Stimulated activated CD8-positive, alpha-beta memory T cell treated with anti-CD3 and anti-CD28 coated beads, Interleukin-4, amount 100 ng/mL, for 1 hour (primary cell): ENCODE measurements at places on chromosomes 11 and 22.

GRCh38 chr22:37521236-37521739, 2.1 kb upstream of the CARD10 start:
- no peak for DNase-seq

DNA sequence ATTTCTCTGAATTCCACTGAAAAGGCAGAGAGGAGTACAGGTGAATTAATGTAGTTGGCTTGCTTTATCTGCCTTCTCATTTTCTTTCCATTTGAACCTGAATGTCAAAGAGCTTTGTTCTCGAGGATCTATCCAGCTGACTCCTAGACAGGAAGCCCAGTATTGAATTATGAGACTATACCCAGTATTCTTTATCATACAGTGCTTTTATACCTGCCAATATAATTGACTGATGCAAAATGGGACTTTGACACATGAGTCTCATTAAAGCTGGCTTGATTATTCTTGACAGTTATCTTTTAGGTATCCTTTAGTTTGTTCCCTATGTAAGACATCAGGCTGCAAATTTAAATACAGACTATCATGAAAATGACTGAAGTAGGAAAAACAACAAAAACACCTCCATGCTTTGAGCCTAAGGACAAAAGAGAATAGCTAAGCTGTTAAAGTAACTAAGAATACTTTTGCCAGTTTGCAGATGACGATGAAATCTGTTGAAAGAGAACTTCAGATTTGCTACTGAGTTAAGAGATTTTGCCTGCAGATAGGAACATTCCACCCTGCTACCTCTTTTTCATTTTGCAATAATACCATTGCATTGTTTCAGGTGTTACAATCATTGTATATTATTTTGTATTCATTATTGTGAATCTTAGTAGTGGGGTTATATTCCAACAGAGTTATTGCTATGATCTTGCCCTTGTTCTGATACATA, 117.1 kb downstream of the ENTHD1 start:
- no peak for DNase-seq

DNA sequence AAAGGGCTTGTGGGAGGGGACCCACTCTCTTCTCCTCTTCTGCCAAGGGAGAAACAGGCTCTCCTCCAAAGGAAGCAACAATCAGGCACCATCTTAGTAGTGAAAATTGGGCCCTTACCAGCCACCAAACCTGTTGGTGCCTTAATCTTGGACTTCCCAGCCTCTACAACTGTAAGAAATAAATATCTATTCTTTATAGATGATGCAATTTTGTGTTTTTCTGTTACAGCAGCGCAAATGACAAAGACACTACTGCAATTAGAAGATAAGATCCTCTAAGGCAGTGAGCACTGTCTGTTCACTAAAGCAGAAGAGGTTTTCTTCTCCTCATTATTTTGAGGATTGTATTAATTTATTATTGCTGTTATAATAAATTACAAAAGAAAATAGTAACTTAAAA, 691.4 kb upstream of the CCDC179 start:
- no peak for DNase-seq

GRCh38 chr22:37626144-37626543, 13.3 kb upstream of the SH3BP1 start:
- no peak for DNase-seq

DNA sequence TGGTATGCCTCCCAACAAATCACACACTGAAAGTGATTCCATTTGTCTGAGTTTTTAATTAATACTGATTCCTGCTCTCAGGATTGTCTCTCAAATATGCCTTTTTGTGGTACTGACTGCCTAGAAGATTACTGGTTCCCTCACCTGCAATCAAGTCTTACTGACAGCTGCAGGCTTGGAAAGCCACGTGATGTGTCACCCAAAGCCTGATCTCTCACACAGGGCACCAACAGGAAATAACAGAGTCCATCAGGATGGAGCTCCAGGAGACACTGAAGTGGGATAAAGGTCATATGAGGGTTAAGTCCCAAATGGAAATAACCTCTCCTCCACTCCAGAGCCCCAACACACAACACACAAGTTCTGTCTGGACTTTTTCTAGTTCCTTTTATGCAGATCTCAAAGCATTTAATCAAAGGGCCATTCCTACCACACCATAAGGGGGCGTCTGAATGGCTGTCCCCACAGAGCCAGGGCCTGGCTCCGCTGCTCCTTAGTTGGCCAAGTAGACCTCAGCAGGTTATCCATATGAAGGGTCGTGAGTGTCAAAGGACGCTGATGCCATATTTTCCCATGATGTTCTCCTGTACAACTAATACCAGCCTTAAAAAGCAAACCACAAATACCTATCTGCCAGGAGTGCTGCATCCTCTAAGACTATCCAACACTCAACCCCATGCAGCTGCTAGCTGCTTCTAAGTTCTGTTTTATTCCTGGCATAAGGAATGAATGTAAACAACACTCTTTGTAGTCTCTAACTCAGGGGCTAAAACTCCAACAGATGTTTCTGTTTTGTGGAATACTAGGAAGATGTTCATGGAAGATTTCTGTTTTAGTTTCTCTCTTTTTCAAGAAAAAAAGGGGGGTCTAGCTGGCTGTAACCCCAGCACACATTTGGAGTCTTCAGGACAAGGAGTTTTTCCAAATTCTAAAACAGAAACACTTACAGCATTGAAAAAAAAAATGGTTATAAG, 13.0 kb downstream of the SCUBE2 start:
- DNase-seq = no peak
